ENCODE measurements at places on chromosomes 12 and 14.

DNA sequence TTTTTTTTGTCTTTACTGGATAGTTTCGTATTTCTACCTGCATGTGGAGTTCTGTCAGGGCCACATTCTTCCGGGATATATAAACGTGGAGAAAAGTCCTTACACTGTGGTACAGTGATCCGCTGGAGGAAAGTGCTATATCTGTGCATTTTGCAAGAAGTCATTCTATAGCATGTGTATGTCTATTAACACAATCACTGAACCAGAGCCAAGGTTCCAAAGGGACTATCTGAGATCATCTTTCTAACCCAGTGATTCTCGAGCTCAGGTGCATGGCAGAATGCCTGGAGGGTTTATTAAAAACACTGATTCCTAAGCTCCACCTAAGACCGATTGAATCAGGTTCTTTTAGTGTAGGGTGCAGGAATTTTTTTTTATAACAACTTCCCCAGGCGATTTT, 354.0 kb downstream of the NRXN3 start:
- no peak for DNase-seq

DNA sequence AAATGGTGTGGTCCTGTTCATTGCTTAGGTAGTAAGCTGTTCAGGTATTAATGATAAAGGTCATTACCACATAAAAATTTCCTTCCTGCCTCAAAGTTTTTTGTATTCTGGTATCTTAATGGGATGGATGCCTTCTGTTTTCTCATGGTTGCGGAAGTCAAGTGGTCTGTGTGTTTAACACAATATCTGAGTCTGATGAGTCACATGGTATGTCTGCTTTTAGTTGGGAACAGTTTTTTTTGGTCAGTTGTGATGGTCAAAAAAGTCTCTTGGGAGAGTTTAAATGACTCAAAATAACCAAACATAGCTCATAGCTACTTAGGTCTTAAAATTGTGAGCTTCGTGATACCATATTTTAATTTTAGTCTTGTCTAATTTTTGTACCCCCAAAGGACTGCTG, 40.7 kb downstream of the STK38L start:
- no peak for DNase-seq

GRCh38 chr14:60495946-60496345, 10.1 kb upstream of the C14orf39 start:
- DNase-seq, result no peak

DNA sequence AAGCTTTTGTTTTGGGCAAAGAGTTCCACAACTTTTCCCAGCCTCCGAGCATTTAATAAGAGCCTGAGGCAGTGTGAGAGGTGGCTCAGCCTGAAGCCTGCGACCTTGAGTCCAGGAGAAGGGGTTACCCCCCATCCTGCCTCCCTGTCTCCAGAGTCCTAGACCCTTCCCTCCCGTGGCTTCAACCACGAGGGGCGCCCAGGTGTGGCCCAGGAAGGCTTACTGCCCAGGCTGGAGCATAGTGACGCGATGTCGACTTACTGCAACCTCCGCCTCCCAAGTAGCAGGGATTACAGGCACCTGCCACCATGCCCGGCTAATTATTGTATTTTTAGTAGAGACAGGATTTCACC, 641 bp downstream of the LRRC43 start:
- no peak for DNase-seq

DNA sequence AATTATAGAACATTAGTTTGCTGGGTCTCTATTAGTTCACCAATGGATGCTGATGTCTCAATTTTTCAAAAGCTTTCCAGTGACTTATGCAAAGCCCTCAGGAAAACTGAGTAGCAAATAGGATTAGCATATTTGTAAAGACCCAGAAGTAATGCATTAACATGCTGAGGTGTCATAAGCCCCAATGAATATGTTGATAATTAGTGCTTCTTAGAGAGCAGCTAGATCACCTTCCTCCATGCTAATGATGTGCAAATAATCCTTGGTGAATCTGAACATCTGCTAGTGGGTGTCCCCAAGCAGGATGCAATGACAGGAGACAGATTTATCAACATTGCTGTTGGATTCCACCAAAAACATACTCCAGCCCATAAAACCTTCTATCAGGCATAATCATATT, 19.0 kb downstream of the IFNG start:
- no peak for DNase-seq

Data from suppressor macrophage treated with lipopolysaccharide for 4 hours (primary cell).